ENCODE measurements at places on chromosomes 3 and 15.

- no peak for DNase-seq
These were observed 40.5 kb downstream of the SH3BP5 start for GRCh38 chr3:15291589-15292541.

DNA sequence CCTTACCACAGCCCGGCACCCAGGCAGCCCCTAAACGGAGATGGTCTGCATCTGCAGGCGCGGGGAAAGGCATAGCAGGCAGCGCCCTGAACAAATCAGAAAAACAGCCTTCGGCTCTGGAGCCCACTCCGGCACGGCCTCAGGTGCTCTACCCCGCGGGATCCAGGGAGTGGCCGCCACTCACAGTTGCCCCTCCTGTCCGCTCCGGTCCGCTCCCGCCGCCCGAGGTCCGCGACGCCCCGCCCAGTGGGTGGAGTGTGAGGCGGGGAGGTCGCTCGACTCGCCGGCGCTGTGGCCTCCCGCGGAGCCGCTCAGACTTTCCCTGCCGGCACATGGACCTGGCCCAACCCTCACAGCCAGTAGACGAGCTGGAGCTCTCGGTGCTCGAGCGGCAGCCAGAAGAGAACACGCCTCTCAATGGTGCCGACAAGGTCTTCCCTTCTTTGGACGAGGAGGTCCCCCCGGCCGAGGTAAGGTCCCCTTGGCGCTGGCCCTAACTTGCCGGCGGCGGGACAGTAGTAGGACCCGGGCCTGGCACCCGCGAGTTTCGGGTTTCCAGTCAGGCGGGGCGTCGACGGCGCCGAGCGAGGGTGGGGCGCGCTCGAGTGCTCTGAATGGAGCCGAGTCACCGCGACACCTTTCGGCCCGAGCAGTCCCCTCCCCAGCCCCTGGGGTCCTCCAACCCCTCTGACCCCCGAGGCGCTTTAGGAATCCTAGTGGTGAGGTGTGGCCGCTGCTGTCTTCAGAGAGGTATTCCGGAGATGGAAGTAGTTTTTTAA is at the start of gene C3orf52:
Gene C3orf52, plus strand, starts transcription at position 314 of the 779 bp plus-strand sequence. Its CDS starts 19 bp downstream, at position 333.
- peak; percentile 8 for DNase-seq

GRCh38 chr3:78462021-78462420 is 1305.8 kb downstream of the ROBO1 start:
- no peak for DNase-seq

GRCh38 chr3:54712539-54712938 is 215.3 kb downstream of the LRTM1 start:
- DNase-seq, result no peak

- DNase-seq, result no peak
These were observed 393.1 kb upstream of the ARRDC4 start for GRCh38 chr15:97567411-97567810.

- no peak for DNase-seq
These were observed 7.5 kb downstream of the PCSK6 start for GRCh38 chr15:101481917-101482525.

GRCh38 chr3:83096-83495 is 113.5 kb upstream of the CHL1 start:
- DNase-seq, result no peak

DNA sequence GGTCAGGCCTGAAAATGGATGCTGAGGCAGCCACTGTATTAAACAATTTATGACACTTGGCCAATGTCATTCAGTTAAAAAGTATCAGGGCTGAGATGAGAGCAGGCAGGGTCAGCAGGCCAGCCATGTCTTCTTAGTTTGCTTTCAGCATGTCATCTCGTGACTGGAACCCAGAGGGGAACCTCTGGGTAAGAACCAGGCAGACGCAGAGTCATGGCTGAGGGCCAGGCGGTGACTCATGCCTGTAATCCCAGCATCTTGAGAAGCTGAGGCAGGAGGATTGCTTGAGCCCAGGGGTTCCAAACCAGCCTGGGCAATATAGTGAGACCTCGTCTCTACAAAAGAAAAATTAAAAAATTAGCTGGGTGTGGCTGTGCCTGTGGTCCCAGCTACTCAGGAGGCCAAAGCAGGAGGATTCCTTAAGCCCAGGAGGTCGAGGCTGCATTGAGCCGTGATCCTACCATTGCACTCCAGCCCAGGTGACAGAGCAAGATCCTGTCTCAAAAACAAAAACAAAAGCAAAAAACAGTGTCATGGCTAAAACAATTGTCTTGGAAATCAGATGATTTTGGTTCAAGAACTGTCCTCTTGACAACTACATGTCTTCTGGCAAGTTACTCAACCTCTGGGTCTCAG is 11.7 kb downstream of the BCL2L10 start:
- no peak for DNase-seq

- no peak for DNase-seq
These were observed 34.7 kb upstream of the MRPS22 start for GRCh38 chr3:139309061-139309591.

DNA sequence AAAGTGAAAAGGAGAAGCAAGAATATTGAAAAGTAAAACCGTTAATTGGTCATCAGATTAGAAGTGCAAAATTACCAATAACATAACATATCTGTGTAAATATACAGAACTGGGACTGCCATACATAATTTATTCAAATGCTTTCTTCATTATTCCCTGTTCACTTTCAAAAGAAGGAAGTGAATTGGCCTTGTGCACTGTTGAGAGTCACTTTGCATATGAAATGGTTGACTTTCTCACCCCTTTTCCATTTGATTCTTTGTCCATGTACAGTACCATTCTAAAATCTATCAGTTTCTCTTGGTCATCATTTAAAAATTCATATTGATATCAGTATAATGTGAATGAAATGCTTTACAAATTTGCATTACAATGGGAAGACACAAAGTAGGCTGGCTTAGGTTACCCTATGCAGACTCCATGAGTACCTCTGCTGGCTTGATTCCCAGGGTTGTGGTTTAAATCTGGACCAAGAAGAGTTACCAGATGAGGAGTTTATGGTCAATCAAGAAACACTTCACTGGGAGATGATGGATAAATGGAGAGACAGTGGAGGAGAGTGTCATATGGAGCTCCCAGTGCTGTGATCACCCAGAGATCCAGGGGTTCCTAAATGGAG is 210.9 kb upstream of the TOPAZ1 start:
- DNase-seq, result no peak

DNA sequence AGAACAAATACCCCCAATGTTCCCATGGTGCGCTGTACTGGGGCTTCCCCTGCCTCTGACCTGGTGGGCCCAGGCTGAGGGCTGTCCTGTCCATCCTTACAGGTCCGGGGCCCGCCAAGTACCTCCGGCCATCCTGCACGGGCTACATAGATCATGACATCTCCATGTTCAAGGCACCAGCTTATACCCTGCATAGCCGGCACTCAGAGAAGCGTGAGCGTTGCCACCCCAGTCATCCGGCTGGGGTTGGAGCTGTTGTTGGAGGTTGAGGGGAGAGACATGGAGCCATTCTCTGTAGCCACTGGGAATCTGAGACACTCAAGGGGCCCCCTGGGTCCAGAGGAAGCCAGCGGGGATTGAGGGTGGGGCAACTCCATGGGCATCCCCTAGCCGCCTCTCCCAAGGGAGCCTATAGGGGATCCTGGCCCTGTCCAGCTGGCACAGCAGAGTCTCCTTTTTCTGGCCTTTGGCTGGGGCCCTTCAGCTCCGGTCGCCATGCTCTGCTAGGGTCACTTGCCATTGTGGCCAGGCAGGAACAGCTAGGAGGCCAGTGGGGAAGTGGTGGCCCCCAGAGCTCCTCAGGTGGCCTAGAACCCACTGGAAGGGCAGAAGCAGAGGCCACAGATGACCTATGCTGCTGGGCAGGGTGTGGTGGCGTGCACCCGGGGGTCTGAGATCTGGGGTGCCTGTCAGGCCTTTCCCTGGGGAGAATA is 12.5 kb upstream of the CSPG4 start:
- no peak for DNase-seq

GRCh38 chr3:58059349-58060321 is 51.4 kb downstream of the FLNB start:
- DNase-seq, result no peak

- no peak for DNase-seq
These were observed 107.1 kb upstream of the FHIT start for GRCh38 chr3:61358364-61358763.

GRCh38 chr3:49007771-49008528 is 759 bp downstream of the WDR6 start:
- peak; percentile 63 for DNase-seq

GRCh38 chr3:73213896-73214295 is 152.4 kb downstream of the EBLN2 start:
- DNase-seq, result no peak

DNA sequence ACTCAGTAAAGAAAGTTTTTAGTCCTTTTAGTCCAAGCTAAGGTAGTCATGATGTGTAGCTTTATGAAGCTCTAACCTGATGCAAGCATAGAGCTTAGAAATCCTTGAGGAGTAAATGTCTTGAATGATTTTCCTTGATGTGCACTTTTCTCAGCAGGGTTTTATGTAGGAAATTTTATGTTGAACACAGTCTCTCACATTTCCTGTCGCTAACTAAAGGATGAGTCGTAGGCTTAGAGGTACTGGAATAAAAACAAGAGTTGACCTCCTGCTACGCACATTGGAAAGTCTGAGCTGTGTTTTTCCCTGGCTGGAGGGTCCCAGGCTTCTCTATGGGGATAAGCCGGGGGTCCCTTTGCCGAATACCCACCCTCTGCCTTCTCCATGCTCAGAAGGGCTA is 34.7 kb upstream of the ZPLD1 start:
- no peak for DNase-seq

- no peak for DNase-seq
These were observed 4.1 kb downstream of the ASB14 start for GRCh38 chr3:57288403-57288802.

DNA sequence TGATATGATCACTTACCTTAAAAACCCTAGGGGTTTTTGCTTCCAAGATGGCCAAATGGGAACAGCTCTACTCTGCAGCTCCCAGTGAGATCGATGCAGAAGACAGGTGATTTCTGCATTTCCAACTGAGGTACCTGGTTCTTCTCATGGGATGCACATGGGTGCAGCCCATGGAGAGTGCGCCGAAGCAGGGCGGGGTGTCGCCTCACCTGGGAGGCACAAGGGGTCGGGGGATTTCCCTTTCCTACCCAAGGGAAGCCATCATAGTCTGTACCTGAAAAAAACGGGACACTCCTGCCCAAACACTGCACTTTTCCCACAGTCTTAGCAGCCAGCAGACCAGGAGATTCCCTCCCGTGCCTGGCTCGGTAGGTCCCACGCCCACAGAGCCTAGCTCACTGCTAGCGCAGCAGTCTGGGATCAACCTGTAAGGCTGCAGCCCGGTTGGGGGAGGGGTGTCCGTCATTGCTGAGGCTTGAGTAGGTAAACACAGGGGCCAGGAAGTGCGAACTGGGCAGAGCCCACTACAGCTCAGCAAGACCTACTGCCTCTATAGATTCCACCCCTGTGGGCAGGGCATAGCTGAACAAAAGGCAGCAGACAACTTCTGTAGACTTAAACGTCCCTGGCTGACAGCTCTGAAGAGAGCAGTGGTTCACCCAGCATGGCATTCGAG is 78.6 kb downstream of the CTNNB1 start:
- DNase-seq, result no peak

- no peak for DNase-seq
These were observed 347 bp downstream of the HACL1 start for GRCh38 chr3:15601046-15601398.

- DNase-seq, result no peak
These were observed 15.2 kb downstream of the ST3GAL6 start for GRCh38 chr3:98778383-98778782.

DNA sequence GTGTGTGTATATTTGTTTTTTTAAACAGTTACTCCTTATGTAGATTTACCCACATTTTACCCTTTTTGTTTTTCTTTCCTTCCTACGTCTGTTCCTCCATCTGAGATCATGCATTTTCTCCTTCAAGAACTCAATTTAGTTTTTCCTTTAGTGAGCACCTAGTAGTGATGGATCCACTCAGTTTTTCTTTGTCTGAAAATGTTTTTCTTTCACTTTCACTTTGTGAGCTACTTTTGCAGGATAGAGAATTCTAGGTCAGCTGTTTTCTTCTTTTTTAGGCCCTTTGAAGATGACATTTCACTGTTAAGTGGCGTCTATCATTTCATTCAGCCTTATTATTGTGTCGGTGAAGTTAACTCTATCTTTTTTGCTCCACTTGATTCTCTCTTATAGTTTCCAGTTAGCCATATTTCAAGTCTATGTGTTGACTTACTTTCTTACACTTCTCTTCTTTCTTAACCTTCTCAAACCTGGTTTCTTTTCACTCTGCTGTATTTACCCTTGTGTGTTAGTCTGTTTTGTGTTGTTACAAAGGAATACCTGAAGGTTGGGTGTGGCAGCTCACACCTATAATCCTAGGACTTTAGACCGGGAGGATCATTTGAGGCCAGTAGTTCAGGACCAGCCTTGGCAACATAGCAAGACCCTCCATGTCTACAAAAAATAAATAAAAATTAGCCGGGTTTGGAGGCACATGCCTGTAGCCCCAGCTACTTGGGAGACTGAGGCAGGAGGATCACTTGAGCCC is 55.8 kb downstream of the PRKCI start:
- no peak for DNase-seq

GRCh38 chr15:101322854-101323477 is 27.9 kb upstream of the SNRPA1 start:
- DNase-seq, result no peak

GRCh38 chr3:170419557-170420087 is 954 bp downstream of the CLDN11 start:
- DNase-seq, result no peak

DNA sequence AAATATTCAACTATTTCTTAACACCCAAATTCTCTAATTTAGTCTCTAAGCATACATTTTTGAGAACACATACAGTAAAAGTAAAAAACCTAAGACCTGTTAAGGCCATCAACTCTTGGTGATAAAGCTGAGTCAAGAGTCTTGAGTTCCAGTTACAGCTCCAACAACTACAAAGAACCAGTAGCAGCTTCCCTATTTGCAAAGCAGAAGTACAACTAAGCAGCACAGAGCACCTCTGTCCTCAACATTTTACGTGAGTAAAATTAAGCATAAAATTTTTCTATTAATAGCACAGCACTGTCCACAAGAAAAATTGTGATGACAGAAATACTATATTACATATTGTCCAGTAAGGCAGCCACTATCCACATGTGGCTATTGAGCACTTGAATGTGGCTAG is 4.4 kb downstream of the PCOLCE2 start:
- DNase-seq, result no peak

GRCh38 chr15:34364041-34364440 is 3.0 kb downstream of the LPCAT4 start:
- DNase-seq, result no peak

DNA sequence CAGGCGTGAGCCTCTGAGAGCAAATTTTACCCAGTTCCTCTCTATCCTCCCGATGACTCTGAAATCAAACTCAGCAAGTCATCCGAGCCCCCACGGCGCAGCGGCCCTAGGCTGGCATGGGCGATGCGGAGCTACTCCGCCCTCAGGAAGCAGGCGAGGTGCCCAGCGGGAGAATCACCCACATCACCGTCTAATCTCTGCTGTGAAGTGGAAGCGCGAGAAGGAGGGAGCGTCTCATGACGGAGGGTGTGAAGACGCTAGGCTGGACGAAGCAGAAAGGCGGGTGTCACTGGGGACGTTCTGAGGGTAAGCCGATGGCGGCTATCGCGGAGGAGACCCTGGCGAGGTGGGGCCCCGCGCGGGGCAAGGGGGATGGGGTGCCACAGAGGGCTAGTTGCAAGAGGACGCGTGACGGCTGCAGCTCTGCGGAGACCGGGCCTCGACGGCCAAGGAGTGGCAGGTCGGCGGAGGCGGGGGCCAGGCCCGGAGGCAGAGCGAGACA is 9.1 kb upstream of the GNAI2 start:
- DNase-seq, result no peak

GRCh38 chr3:190073264-190074008 is 47.3 kb downstream of the P3H2 start:
- no peak for DNase-seq

- no peak for DNase-seq
These were observed 11.9 kb downstream of the CERS3 start for GRCh38 chr15:100516643-100517512.
